CD4-positive, alpha-beta T cell treated with Interferon gamma for 1 hour (primary cell): ENCODE measurements at places on chromosomes 3 and 15.

GRCh38 chr3:127175272-127175671 is 17.7 kb upstream of the PRR23E start:
- DNase-seq: no peak

DNA sequence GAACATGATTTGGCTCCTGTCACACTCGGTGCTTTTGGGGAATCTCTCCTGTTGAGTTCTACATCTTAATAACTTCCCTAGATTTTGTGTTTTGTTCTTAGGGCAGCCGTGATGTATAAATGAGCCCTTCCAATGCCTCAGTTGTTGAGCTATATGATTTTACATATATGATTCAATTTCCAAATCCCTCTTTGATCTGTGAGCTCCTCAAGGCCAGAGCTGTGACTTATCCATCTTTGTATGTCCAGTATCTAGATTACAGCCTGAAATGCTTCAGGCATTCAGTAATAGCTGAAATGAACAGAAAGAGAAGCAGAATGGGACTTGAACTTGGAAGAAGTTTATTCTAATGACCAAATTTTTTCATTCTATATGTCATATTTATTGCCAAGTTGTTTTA is 26.6 kb downstream of the CGGBP1 start:
- DNase-seq: no peak

GRCh38 chr15:41957021-41957897 is 15.1 kb downstream of the EHD4 start:
- DNase-seq: no peak

GRCh38 chr3:55639896-55640765 is 153.0 kb upstream of the WNT5A start:
- DNase-seq: no peak

DNA sequence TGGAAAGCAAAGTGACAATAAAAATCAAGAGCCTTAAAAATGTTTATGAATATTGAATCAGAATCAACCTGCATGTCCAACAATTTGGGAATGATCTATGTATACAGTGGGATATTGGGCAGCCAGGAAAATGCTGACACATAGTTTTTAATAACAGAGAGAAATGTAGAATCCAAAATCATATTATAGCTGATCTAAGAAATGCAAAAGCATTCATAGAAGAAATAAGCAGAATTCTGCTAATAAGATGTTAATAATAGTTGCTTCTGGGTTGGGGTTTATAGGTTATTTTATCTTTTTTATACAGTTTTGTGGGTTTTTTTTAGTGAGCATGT is 15.1 kb downstream of the KIF9 start:
- no peak for DNase-seq

- DNase-seq: no peak
Observed at GRCh38 chr3:55177749-55178148, 249.9 kb upstream of the LRTM1 start.

GRCh38 chr3:136343873-136344555 is 93.9 kb downstream of the PCCB start:
- no peak for DNase-seq

- peak; percentile 31 for DNase-seq
Observed at GRCh38 chr3:128603811-128604775, 46.5 kb downstream of the RPN1 start.

- no peak for DNase-seq
Observed at GRCh38 chr3:52787672-52788625, 6.6 kb upstream of the ITIH3 start.

- no peak for DNase-seq
Observed at GRCh38 chr3:105847452-105847851, 21.4 kb downstream of the CBLB start.

DNA sequence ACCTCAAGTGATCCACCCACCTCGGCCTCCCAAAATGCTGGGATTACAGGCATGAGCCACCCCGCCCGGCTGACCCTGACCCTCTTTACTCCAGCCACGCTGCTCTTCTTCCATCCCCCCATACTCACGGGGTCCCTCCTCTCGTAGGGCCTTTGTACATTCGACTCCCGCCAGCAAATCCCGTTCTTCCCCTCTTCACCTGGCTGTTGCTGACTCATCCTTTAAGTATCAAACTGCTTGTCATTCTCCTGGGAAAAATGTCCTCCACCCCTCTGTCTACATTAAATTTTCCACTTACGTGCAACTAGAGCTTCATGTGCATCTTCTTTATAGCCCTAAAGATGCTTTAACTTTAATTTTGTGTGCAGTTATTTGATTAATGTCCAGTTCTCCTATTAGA is 203.1 kb downstream of the OPA1 start:
- DNase-seq: no peak

DNA sequence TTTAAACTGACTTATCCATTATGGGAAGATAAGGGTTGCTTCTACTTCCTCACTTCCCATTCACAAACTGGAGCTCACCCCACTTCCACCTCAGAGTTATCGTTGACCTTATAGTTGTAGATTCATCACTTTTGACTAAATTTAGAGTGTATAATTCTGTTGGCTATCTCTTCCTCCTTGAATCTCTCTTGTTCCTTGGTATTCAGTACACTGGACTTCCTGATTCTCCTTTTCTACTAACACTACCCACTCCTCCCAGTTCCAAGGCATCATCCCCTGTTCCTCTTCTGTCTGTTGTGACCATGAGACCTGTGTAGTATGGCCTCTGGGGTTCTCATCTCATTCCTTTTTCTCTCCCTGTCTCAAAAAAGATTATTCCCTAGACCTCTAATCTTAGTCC is 5.9 kb upstream of the GPR87 start:
- no peak for DNase-seq

DNA sequence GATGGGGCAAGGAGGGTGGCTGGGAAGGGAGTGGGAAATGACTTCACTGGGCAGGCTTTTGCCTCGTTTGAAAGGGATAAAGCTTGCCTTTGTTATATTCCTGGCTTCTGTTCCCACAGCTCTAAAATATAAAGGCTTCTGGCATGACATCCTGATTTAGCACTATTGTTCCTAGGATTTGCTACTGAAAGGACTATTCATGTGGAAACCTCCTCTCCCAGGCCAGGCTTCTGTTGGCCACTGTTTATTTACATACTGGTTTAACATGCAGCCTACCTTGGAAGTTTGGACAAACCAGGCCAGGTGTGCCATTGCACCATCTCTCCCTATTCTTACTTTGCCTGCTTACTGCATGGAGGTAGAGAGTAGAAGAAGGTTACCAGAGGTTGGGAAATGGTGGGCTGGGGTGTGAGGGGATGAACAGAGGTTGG is 2.4 kb upstream of the LMCD1 start:
- DNase-seq: no peak

DNA sequence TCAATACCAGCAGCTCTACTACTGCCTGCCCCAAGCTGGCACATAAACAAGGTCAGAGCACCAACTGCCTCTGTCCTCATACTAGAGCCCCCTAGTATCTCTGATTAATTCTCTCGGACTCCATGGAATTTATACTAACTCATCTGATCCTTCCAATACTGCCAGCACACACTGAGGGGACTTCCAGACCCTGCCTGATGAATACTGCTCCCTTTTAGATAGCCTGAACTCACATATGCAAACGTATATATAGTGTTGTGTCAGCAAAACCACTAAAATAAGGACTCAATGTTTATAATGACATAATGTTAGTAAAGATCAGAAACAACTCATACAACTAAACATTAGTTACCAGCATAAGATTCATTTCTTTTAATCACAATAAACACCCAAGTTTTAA is 25.0 kb downstream of the CEP70 start:
- no peak for DNase-seq

GRCh38 chr3:11452885-11453847 is 181.0 kb downstream of the ATG7 start:
- no peak for DNase-seq

- DNase-seq: no peak
Observed at GRCh38 chr3:55782351-55782750, 295.2 kb upstream of the WNT5A start.

DNA sequence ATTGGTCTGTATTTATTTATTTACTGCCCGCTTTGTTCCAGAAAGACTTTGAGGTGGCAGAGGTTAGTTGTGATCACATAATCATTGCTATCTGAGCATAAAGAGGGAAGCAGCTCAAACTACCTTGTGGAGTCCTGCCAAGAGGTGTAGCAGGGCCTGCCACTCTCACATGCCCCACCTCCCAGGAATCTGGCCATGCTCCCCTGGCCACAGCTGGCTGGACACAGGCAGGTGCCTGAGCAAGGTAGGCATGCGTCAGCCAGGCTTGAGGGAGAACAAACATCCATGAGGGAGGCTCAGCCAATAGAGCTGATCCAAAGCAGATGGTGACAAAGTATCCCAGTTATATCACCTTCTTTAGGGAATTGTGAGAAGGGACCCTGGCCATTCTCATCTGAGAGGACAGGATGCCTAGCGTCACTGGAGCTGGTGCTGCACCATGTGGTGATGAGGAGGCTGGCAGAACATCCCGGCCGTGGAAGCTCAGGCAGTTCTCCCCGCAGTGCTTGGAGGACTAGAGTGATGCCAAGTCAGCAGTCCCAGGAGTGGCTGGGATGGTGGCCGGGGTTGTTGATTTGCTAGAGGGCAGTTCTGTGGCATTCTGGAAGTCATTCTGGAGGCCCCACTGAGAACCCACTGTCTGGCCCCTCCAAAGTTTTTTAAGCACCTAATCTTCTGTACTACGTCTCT is 6.8 kb upstream of the POLG start:
- no peak for DNase-seq

DNA sequence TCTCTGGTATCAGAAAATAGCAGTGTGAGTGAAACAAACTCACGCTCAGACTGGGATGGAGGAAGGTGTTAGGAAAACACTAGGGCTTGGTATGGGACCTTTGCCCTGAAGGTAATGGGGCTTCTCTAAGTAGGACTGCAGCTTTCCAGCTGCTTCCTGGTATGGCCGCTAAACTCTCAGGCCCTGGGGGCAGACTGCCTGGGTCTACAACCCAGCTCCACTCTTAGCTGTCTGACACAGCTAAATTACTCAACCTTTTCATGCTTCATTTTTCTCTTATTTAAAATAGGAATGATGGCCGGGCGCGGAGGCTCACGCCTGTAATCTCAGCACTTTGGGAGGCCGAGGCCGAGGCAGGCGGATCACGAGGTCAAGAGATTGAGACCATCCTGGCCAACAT is 5.2 kb upstream of the YEATS2 start:
- DNase-seq: no peak

DNA sequence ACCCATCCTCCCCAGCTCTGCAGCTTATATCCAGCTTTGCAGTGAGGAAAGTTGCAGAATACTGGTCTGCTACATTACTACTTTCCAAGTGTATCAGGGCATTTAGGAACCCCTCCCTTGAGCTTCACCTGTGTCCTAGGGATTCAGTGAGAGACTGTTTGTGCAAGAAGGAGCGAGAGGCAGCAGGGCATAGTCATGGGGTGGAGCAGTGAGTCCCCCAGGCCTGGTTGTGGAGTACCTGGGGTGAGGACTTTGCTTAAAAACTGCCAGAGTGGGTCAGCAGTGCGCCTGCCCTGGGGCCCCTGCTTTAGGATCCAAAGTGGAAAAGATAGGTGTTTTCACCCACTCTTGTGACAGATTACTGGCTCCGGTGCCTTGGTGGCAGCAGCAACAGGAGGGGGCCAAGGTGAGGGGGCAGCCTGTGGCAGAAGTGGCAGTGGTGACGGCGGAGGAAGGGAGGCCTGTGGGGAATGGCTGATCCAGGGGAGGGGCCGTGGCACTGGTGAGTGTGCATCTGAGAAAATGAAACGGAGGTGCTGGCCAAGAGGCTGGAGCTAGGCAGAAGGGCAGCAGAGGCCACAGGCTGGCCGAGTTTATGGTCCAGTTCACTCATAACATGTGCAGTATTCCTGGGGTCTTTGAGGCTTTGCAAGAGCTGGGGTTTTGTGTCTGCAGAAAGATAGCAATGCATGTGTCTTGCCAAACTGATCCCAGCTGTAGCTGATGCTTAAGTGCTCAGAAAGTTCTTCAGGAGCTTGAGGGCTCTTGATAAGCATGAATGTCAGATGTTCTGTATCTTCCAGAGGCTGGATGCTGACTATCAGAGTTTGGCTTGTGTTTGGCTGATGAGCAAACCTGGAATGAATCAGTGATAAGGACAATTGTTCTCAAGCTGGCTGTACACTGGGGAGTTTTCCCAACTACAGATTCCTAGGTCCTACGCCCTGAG is 43.4 kb downstream of the GOLGA6A start:
- no peak for DNase-seq

GRCh38 chr3:116734243-116734642 is 24.7 kb downstream of the TUSC7 start:
- DNase-seq: no peak

- DNase-seq: no peak
Observed at GRCh38 chr3:197353867-197354567, 55.6 kb upstream of the DLG1 start.

DNA sequence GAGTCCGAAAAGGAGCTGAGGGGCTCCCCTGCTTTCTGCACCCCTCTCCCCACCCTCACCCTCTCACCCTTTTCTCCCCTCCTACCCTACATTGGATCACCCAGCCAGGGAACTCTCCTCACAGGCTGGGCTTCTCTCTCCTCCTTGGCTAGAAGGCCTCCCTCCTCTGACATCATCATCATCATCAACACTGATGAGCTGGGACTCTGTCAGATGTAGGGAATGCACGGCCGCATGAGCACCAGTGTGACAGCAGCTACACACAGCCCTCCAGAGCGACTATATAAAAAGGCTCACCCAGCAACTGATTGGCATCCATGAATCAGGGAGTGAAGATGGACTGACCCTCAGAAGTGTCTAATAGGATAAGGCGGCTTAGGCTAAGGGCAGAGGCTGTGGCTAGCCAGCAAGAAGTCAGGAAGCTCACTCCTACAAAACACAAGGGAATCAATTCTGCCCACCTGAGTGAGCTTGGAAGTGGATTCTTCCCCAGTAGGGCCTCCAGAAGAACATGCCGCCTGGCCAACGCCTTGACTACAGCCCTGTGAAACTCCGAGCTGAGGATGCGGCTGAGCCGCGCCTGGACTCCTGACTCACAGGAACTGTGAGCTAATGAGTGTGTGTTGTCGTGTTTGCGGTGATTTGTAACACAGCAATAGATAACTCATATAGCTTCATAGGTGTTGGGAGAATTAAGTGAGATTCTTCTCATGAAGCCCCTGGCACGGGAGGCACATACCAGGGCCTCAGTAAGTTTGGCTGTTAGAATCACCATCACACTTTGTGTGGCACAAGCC is 147.6 kb downstream of the FAM43A start:
- DNase-seq: no peak

- no peak for DNase-seq
Observed at GRCh38 chr3:165874663-165875489, 37.7 kb upstream of the BCHE start.

DNA sequence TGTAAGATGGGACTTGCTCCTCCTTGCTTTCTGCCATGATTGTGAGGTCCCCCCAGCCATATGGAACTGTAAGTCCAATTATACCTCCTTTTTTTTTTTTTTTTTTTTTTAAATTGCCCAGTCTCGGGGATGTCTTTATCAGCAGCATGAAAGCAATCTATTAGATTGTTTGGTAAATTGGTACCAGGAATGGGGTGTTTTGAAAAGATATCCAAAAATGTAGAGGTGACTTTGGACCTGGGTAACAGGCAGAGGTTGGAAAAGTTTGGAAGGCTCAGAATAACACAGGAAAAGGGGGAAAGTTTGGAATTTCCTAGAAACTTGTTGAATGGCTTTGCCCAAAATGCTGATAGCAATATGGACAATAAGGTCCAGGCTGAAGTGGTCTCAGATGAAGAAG is 545.8 kb upstream of the ALCAM start:
- DNase-seq: no peak

- no peak for DNase-seq
Observed at GRCh38 chr3:24582431-24583403, 88.1 kb upstream of the THRB start.
